T47D (cell line): ENCODE measurements at places on chromosomes 6 and 20.
A peak's percentile ranks its signal among the peaks of the same experiment; 100 is the strongest.

GRCh38 chr6:145155411-145155810 is 579.9 kb downstream of the EPM2A start:
- no peak for DNase-seq

GRCh38 chr20:58471193-58472164 is 43.7 kb downstream of the APCDD1L start:
- DNase-seq: no peak

- no peak for DNase-seq
Observed at GRCh38 chr6:90297867-90298381, 1.3 kb upstream of the BACH2 start.

GRCh38 chr20:45962031-45962755 is 9.8 kb downstream of the ZNF335 start:
- DNase-seq: no peak

GRCh38 chr6:144140867-144141266 is 9.4 kb upstream of the STX11 start:
- no peak for DNase-seq

- DNase-seq: no peak
Observed at GRCh38 chr20:41476446-41476845, 109.8 kb upstream of the EMILIN3 start.

DNA sequence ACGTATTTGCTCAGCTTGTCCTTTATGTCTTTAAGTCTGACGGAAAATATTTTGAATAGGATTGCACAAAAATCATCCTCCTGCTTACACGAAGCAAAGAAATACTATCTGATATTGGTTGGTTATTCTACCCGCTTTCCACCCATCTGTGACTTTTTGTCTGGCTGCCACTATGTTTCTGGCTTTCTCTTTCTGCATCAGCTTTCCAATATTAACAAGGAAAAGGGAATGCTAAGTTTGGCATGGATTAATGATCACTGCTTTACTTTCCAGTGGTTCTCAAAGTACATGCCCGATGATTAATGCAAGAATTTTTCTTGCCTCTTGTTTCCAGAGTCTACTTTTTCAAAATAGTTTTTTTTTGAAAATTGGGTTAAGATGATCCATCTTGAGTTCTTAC is 57.0 kb downstream of the RNF144B start:
- no peak for DNase-seq

- no peak for DNase-seq
Observed at GRCh38 chr6:144820270-144820669, 535.1 kb downstream of the UTRN start.

GRCh38 chr6:109095036-109095834 is at the start of gene CEP57L1:
TSS of gene CEP57L1 (plus strand) at chr6:109095507. CDS start at chr6:109145222, 49,715 bp downstream.
- DNase-seq: peak; percentile 94
